ENCODE measurements at places on chromosomes 11 and 22.

DNA sequence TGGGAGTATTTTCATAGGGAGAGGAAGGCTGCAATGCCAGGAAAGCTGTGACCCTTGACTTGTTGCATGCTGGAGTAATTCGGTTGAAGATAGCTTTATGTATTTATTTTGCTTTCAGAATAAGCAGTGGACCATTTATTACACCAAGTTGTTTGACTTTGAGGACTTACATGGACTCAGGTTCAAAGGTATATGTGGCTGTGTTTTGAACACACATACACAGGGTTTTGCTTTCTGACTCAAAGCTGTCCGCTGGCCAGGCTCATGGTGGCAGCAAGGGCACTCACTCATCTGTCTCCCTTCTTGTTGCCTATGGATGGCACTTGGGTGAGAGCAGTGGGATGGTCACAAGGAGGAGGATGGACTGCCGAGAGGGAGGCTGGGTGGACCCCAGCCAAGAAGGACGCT is 6.5 kb downstream of the TIMP3 start:
- DNase-seq = no peak

GRCh38 chr22:40823426-40823825 is 4.3 kb upstream of the SLC25A17 start:
- no peak for DNase-seq

DNA sequence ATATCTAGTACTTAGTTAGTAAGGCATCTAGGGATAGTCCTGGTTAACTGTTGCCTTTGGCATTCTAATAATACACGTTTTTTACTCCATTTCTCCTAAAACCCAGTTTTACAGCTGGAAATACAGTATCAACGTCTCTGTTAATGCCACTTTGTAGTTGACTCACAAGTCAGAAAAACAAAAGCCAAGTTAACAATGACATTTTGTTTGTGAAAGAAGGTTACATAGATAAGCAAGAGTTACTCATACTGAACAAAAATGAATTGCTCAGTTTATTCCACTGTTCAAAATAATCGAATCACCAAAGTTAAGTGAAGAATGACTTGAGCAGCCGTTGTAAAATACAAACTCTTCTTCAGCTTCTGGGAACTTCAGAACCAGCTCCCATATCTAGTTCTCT is 540.3 kb downstream of the ETS1 start:
- DNase-seq = no peak

DNA sequence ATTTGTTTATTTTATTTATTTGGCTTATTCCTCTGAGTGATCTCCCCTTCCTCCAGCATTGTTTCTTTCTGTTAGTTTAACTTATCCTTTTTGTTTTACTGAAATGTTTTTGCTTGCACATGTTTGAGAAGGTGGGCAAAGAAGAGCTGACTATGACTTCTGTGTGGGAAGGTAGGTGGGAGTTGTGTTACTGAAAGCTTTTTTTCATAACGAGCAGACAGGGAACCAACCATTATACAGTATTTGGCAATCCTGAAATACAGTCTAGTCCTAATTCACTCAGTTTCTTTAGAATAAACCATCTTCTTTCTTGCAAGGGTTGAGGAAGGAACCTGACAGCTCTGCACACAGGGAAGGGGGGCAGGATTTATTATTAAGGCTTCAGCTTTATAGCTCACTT is 37.0 kb upstream of the PAK1 start:
- DNase-seq = no peak

GRCh38 chr22:36149441-36149840 is 11.1 kb downstream of the APOL3 start:
- DNase-seq = no peak

DNA sequence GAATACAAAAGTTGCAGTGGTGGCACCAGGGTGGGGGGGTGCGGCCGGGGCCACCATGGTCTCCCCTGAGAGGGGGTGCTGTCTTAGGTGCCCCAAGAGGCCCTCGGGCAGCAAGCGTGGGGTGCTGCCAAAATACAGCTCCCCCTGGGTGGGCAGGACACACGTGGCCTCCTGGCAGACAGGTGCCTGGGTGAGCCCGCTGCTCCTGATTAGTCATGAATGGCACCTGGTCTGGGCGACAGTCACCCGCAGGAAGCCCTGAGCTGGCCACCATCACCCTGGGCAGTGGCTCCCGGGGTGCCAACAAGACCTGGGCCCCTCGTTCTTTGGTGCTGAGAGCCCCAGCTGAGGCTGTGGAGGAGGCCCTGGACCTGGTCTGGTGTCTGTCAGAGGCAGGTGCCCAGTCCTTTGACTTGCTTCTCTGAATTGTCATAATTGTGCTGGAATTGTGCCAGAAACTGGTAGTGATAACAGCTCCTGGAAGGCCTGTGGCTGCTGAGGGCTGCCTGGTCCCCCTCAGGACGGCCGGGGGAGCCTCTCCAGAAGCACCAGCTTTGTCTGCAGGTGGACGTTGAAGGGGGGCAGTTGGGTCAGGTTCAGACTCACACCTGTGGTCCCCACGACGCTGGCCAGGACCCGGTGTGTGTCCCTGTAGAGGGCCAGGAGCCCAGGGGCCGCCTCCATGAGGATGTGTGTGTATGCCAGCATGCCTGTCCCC is 14.8 kb downstream of the ALG12 start:
- no peak for DNase-seq

DNA sequence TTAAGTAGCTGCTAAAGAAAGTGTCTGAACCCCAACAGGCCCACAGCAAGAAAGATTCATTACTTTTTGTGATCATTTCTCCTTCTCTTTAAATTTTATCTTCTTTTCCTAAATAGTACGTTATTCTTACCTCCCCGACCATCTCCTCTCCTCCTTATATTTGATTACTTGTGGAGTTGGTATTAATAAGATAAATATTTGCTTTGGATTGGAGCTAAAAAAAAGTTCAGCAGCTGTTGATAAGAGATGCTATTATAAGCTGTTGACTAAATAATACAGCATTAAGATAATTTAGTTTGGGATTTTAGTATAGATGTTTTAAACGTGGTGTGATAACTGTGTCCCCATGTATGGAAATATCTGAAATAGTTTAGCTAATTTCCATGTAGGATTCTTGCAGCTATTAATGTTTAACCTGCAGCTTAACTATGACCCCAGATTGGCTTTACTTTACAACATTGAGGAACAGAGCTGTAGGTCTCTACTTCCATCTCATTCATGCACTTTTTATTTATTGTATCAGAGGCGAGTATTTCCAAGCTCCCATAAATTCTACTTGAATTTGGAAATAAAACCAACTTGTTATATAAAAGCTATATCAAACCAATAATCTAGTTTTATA is 37.8 kb downstream of the ZNF143 start:
- no peak for DNase-seq

GRCh38 chr22:30253205-30253852 is 6.8 kb upstream of the LIF start:
- no peak for DNase-seq

GRCh38 chr11:77732143-77732542 is 88.4 kb downstream of the RSF1 start:
- no peak for DNase-seq

DNA sequence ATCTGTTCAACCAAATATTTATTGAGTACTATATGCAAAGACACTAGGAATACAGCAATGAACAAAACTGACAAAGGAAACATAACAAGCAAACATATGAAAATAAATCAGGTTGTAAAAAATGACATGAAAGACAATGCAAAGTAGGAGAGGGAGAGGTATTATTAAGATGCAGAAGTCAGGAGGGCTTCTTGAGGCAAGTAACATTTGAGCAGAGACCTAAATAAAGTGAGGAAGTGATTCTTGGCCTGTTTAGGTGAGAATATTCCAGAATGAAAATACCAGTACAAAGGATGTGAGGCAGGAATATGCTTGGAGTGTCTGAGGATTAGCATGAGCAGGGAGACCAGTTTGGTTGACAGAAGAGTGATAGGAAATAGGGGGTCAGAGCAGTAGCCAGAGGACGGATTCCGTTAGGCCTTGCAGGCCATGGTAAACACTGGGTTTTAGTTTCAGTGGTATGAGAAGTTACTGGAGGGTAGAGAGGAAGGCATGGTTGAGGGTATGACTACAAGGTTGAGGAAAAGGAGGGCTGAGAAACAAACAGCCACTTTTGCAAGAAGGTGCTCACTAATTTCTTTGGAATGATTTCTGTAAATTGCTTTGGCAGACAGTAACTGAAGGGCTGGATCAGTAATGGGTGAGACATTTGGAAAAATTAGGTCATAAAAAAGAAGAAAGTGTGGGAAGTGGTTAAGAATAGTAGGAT is 191.9 kb downstream of the SWAP70 start:
- DNase-seq = no peak

- DNase-seq = no peak
These were observed 69.6 kb downstream of the MED15 start for GRCh38 chr22:20577045-20577444.

DNA sequence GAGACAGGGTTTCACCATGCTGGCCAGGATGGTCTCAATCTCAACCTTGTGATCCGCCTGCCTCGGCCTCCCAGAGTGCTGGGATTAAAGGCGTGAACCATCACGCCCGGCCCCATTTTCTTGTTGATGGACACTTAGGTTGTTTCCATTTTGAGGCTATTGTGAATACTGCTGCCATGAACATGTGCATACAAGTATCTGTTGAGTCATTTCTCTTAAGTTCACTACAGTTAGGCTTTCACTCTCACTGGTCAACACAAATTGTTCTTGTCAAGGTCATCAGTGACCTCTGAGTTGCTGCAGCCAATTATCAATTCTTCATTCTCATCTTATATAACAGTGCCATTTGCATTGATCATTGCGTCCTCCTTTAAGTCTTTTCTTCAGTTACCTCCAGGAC is 13.0 kb upstream of the ZBTB44 start:
- DNase-seq = no peak

DNA sequence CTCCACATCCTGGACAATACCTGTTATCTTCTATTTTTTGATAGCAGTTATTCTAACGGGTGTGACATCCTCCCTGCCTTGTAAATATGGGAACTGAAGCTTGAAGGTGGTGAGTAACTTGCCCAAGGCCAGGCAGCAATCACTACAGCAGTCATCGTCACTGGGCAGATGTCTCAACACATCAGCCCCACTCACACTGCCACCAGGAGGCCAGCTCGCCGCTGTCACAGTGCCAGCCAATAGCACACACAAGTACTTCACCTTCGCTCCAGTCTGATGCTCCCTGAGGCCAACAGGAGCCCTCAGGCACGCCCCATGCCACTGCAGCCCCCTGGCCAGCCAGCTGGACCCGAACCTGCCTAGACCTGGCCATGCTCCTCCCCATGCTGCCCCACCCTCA is 4.9 kb upstream of the TTLL1 start:
- no peak for DNase-seq

DNA sequence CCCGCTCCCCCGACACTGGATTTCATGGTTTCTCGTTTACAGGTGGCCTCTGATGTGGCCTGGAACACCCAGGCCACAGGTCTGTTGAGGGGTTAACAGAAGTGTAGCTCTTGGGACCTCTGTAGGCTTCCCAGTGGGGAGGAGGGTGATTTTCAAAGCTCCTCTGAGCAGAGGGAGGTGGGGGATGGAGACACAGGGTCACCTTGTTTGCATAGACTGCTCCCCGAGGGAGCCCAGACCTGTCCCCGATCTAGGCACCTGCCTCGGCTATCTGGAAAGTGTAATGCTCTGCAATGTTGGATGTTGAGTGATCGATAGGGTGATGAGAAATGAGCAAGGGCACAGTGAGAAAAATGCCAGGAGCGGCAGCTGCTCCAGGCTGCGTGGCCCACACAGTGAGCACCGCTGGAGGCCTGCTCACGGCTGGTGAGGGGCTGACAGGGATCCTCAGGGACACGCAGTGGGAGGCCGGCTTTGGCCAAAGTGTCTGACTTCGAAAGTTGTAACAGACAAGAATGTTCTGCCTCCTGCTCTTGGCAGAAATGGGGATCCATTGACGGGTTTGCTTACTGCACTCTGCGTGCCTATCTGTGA is 594.1 kb downstream of the BRD1 start:
- no peak for DNase-seq

DNA sequence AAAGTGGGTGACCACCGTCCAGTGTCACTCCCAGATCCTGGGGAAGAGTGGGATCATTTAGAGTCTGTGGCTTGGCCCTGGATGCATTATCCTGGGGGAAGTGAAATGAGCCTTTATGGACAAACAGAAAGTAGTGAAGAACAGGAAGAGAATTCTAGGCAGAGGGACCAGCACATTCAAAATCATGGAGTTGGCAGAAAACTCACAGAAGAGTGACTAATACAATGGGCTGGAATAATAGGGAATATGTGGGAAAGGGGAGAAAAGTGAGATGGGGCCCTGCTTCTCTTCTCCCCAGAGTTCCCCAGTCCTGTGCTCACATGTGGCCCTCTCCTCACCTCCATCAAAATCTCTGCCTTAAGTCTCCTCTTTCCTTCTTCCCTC is 84.3 kb downstream of the CCDC81 start:
- no peak for DNase-seq

DNA sequence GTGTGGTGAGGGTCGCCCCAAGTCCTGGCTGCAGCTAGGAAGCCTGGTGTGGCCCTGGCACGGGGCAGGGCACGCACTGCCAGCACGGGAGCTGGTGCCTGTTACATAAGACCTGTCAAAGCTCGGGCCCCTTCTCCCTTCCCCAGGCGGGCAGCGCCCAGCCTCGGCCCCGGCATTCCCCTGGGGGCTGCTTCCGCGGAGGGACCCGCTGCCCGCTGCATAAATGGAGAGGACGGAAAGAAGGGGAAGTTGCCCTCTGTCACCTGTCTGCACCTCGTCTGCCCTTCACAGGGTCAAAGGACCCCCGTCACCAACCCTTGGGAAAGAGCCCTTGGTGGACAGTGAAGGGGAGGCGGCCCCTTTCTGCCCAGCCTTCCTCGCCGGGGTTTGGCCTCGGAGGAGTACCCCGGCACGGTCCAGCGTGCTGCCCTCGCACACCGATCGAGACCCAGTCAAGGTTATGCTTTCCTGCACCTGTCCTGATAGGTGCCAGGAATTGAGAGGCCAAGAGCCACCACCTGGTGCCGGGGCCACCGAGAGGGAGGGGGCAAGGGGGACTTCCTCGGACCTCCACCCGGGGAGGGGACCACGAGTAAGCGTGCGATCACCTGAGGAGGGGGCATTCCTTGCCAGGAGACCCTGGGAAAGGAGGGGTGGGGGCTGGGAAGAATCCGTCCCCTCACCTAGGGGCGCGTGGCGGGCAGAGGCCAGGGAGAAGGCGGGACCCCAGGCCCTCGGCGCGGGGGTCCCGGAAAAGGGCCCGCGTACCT is 16.8 kb upstream of the MFRP start:
- no peak for DNase-seq

DNA sequence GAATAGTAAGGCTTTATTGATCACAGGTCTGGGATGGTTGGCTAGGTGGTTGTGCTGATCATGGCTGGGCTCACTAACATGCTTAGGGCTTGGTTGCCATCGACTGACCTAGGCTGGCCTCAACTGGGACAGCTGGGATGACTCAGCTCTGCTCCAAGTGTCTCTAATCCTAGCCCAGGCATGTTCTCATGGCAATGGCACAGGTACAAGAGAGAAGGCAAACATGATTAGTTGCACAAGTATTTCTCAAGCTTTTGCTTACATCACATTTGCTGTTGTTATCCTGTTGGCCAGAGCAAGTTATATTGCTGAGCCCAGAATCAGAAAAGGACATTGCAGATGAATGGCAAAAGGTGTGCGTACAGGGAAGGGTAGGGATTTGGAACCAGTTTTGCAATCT is 68.5 kb upstream of the SLC35C1 start:
- no peak for DNase-seq

- DNase-seq = no peak
These were observed 32.8 kb downstream of the ARHGAP20 start for GRCh38 chr11:110679323-110679975.
